K562 (cell line): ENCODE measurements at places on chromosomes 11 and 22. TPM values are rescaled to one million over a fixed set of nuclear protein-coding genes. Genes with fewer than 3 reads are reported as not detected.

The MTCH2 gene
- 266 and 273 TPM in 2 replicates for total RNA-seq

The MPPED2 gene
- not detected in 2 replicates for total RNA-seq

The OAF gene
- 20.8 and 21.6 TPM in 2 replicates for total RNA-seq

The PLAAT3 gene
- total RNA-seq, result 2.7 TPM in 2 replicates

The ELFN2 gene
- not detected in 2 replicates for total RNA-seq

- no peak overlapping the region for H3K27ac ChIP-seq
- H3K4me3 ChIP-seq, result no peak overlapping the region
Observed at GRCh38 chr11:61194169-61194671, 9.1 kb upstream of the PGA3 start.

GRCh38 chr11:12962306-12962705 lies 46.8 kb upstream of the RASSF10 start:
- no peak overlapping the region for H3K27ac ChIP-seq
- H3K36me3 ChIP-seq, result peaks cover 57% of the 10 kb centered on the region
- no peak for DNase-seq
- H3K27me3 ChIP-seq, result no peaks in the 10 kb centered on the region

- no peaks in the 10 kb centered on the region for H3K27me3 ChIP-seq
- H3K27ac ChIP-seq, result no peak overlapping the region
- no peak overlapping the region for H3K4me3 ChIP-seq
- no peak for DNase-seq
Observed at GRCh38 chr11:73818846-73819245, 31.2 kb downstream of the MRPL48 start.

GRCh38 chr11:129208863-129209262 lies 16.7 kb upstream of the ARHGAP32 start:
- H3K4me1 ChIP-seq, result no peaks in the 10 kb centered on the region
- DNase-seq, result no peak
- H3K27ac ChIP-seq, result no peak overlapping the region
- H3K36me3 ChIP-seq, result no peaks in the 10 kb centered on the region

GRCh38 chr22:29158546-29158945 lies 47.1 kb upstream of the EMID1 start:
- no peak overlapping the region for H3K4me3 ChIP-seq
- DNase-seq, result no peak
- no peaks in the 10 kb centered on the region for H3K36me3 ChIP-seq
- no peak overlapping the region for H3K27ac ChIP-seq

GRCh38 chr22:48891688-48892577 lies 935.7 kb downstream of the BRD1 start:
- H3K4me3 ChIP-seq, result no peak overlapping the region
- H3K27ac ChIP-seq, result no peak overlapping the region
- no peaks in the 10 kb centered on the region for H3K27me3 ChIP-seq
- no peaks in the 10 kb centered on the region for H3K36me3 ChIP-seq
- H3K4me1 ChIP-seq, result no peaks in the 10 kb centered on the region
